ENCODE measurements at places on chromosomes 12 and 14. TPM values are rescaled to one million over a fixed set of nuclear protein-coding genes. Genes with fewer than 3 reads are reported as not detected.

TCL1B gene
- total RNA-seq = not detected

SELPLG gene
- total RNA-seq = 2.7 TPM

GYS2 gene
- not detected for total RNA-seq

MRPS35 gene
- 36.0 TPM for total RNA-seq

HCAR3 gene
- total RNA-seq = not detected

TTC6 gene
- not detected for total RNA-seq
